NCI-H187 (cell line): ENCODE measurements at places on chromosomes 2 and 18.

GRCh38 chr2:7377916-7378569, 460.8 kb downstream of the RNF144A start:
- DNase-seq, result peak; percentile 34

DNA sequence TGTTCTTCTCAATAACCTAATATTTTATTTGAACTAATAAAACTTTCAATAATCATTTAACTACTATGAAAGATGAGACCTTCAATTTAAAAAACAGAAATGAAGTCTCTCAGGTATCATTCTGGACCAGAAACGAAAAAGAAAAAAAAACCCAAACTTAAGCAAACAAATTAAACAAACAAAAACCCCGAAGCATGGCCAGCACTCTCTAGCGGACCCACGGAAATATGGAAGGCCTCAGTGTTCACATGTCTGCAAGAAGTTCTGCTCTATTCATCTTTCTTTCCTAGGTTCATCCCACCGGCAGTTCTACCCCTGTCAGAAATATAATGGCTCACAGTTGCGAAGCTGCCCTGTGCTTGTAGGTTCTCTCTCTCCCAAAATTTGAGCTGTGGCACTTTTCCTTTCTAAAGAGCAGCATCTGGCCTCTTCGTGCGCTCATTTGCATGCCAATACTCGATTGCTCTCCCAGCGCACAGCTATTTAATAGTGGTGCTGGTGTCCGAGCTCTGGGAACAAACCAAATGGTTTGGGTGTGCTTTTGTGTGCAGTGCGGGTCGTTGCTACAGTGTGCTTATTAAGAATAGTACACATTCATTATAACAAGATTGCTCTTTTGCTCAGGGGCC, 129.0 kb upstream of the ZEB2 start:
- no peak for DNase-seq

DNA sequence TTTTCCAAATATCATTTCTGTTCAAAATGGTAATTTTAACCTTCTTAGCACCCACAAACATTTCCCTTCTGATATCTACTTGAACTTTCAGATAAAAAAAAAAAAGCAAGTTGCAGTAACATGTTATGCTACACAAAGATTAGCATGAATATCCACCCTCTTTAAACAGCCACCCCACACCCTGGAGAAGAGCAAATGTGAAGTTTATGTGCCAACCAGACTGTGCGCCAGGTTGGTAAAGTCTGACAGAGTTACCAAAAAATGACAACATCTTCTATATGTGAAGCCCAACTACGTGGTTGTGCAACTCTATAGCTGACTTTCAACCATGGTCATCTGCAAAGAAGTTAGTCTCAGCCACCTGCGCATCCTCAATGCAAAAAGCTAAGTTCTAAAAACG, 62.6 kb downstream of the BCL11A start:
- DNase-seq, result no peak

DNA sequence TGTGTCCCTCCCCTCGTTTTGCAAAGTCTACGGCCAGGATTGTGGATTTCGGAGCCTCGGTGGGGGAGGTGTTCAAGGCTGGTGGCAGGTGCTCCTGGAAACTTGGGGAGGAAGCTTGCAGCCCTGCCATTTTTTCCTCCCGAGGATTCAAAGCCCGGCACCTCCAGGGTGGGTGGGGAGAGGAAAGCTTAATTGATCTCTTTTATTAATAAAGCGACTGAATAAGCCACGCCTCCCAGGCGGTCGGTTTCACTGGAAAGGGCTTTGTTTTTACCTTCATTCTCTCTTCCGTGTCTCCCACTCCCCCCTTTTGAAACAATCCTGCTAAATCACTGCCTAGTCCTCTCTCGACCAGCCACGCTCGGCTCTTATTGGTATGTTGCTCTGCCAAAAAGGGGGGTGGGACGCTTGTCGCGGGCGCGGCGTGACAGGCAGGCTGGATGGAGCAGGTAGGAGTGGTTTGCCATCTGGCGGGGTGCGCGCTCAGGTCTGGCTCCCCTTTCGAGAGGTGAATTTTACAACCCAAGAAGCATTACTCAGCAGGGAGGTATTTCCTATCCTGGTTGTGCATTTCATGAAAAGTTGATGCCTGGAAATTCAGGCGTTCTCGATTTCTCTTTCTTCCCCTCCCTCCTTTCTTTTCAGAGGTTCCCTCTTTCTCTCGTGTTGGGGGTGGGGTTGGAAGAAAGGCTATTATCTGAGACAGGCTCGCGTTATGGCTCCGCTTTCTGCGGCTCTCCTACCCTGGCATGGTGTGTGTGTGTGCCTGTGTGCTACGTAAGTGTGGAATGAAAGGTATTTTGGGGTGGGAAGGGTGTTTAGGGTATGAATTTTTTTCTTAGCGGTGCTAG, 1.4 kb downstream of the NEDD4L start:
- DNase-seq, result peak; percentile 72

GRCh38 chr2:15769676-15770547, 170.4 kb upstream of the MYCN start:
- no peak for DNase-seq

DNA sequence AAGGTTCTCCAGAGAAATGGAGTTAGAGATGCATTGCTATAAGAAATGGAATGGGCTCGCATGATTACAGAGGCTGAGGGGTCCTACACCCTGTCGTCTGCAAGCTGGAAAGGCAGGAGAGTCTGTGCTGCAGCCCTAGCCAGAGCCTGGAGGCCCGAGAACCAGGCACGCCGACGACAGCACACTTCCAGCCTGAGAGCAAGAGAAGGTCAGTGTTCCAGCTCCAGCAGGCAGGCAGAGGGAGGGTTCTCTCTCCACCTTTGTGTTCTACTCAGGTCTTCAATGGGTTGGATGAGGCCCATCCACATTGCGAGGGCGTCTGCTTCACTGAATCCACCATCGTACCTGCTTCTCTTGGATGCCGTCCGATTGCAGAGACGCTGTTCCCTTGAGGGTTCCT, 177.6 kb upstream of the HDAC4 start:
- DNase-seq, result no peak

GRCh38 chr2:212354382-212354781, 184.2 kb downstream of the ERBB4 start:
- DNase-seq, result no peak

DNA sequence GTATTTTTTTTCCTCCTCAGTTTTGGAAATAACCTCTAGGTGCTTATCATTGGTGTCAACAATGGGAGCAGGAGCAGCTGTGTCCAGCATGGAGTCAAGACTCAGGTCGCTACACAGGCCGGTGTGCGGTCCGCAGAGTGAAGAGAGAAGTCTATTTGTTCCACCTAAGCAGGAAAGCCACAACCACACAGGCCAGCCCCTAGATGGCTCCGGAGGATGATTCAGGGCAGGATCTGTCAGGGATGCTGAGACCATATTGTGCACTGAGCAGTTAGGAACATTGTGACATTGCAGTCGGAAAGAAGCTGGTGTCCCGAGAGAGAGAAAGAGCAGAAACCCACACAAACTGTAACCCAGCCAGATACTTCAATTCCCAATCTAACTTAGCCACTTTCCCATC, 136.9 kb downstream of the GAREM1 start:
- DNase-seq, result no peak

DNA sequence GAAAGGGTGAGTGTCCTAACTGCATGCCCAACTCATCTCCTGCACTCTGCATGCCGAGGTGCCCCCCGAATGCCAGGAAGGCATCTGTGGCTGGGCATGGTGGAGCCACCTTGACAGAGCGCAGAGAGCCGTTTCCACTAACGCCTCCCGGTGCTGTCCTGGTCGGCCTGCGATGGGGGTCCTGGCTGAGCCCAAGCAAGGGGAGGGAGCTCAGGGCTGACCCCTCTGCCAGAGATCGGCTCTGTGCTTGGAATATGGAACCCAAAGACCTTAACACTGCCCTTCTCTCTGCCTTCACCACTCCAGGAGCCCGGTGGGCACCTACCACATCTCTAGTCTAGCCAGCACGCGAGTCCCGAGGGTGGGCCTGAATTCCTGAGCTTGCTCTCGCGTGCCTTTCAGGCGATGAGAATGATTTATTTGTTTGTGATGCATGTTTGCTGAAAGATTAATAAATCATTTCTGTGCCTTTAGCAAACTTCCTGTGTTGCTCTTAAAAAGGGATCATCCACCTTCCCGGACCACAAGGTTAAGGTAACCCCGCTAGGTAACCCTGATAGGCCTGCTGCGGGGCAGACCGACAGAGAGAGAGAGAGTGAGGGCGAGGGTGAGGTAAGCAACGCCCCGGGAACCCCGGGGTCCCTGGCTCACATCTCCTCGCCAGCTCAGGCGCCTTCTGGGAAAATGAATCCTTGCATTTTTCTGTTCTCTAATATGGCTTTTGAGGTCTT, 35.3 kb downstream of the PDIA6 start:
- DNase-seq, result no peak

DNA sequence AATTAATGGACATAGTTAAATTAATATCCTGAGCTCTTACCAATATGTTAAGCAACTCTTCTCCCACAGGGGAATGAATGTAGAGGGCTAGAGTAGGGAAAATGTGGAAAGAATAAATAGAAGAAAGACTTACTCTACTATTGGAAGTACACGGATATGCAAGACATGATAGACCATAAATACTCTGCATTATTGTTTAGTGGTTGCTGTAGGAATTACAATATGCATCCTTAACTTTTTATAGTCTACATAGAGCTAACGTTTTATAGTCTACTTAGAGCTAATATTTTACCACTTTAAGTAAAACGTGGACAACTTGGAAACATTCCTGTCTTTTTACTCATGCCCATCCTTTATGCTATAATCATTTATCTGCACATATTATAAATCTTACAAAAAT, 163.8 kb upstream of the GALNT5 start:
- no peak for DNase-seq
